Activated CD4-positive, alpha-beta T cell treated with anti-CD3 and anti-CD28 coated beads, Interleukin-2, amount 10 ng/mL, durations not matched to agents 7 days and 5 days (primary cell): ENCODE measurements at places on chromosomes 11 and 22. TPM values are rescaled to one million over a fixed set of nuclear protein-coding genes. Genes with fewer than 3 reads are reported as not detected.

DNA sequence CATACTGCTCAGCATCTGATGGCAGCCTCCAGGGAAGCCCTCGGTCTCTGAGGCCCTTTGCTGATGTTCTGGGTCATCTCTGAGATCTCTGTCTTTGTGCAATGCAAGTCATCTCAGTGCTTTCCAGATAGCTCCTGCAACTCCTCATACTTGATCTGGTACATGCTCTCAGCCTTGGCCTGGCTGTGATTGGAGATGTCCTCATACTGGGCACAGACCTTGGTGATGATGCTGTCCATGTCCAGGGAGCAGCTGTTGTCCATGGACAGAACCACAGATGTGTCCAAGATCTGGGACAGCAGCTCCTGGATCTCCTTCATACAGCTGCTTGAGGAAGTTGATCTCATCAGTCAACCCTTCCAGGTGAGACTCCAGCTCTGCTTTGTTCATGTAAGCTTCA lies 69.1 kb downstream of the SIK2 start:
- H3K27me3 ChIP-seq, result no peaks in the 10 kb centered on the region
- H3K4me3 ChIP-seq, result no peak overlapping the region
- H3K27ac ChIP-seq, result no peak overlapping the region
- H3K4me1 ChIP-seq, result peaks cover 6% of the 10 kb centered on the region
- H3K36me3 ChIP-seq, result peaks cover 17% of the 10 kb centered on the region

GRCh38 chr11:73201249-73201648 lies 16.8 kb upstream of the P2RY2 start:
- H3K27me3 ChIP-seq, result peaks cover 14% of the 10 kb centered on the region
- no peak overlapping the region for H3K27ac ChIP-seq
- H3K4me1 ChIP-seq, result peaks cover 6% of the 10 kb centered on the region
- no peak for DNase-seq
- no peak overlapping the region for H3K4me3 ChIP-seq

GRCh38 chr11:111879637-111879960 lies 258 bp downstream of the CFAP68 start:
- DNase-seq, result no peak
- H3K27me3 ChIP-seq, result no peaks in the 10 kb centered on the region
- H3K36me3 ChIP-seq, result peaks cover 8% of the 10 kb centered on the region
- H3K4me3 ChIP-seq, result peak overlapping the region; percentile 86
- H3K4me1 ChIP-seq, result peaks cover 17% of the 10 kb centered on the region
- H3K27ac ChIP-seq, result peak overlapping the region; percentile 99

DNA sequence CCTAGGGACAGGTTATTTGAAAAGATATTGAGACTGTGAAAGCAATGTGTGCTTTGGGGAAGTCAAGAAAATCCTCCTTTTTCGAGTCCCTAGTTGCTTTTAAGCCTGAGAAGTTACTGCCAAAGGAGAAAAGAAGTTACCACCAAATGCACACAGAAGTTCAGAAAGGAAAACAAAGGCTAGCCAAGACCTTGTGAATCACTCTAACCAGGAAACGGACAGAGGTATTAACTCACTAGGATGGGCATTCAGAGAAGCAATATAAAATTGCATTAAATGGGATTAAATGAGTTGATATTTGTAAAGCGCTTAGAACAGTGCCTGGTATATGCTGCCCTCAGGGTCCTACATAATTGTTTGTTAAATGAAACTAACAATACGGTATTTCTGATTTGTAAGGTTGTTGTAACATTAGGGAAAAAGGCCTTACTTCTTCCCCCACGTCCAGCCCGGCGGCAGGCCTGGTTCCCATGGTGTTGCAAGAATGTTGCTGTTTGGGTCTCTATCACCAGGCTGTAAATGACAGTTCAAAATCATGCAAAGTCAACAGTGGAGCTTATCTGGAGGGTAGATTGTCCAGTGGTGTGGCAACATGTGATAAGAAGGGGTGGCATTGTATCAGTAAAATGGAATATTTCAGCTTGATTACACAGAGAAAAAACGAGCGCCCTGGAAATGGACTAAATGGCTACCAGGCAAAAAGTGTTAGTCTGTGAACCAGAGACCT lies 7.1 kb downstream of the TMA7B start:
- no peak overlapping the region for H3K4me3 ChIP-seq
- DNase-seq, result no peak
- H3K27ac ChIP-seq, result no peak overlapping the region
- H3K36me3 ChIP-seq, result peaks cover 91% of the 10 kb centered on the region
- H3K27me3 ChIP-seq, result no peaks in the 10 kb centered on the region
- peaks cover 11% of the 10 kb centered on the region for H3K4me1 ChIP-seq

- no peak overlapping the region for H3K27ac ChIP-seq
- H3K36me3 ChIP-seq, result peaks cover 11% of the 10 kb centered on the region
Measured at GRCh38 chr11:57498540-57498939, 17.0 kb downstream of the SLC43A1 start.

DNA sequence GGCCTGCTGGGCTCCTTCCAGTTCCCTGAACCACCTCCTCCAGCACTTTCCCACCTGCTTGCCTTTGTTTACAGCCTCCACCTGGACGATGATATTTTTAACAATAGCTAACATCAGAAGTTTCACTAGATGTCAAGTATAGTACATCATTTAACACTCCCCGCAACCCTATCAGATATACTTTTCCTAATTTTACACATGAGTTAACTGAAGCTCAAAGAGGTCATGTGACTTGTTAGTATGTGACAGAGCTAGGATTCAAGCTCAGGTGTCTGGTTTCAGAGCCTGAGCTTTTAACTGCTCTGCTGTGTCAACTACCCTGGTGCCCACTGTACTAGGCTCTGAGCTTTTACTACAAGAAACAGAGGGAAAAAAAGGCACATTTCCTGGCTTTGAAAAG lies 14.3 kb upstream of the HPX start:
- H3K27me3 ChIP-seq, result no peaks in the 10 kb centered on the region
- no peak for DNase-seq
- H3K36me3 ChIP-seq, result no peaks in the 10 kb centered on the region
- no peak overlapping the region for H3K4me3 ChIP-seq
- H3K27ac ChIP-seq, result no peak overlapping the region

The ETS1 gene
- total RNA-seq, result 580 TPM

The CALCA gene
- total RNA-seq, result not detected

The IGSF9B gene
- total RNA-seq, result 130 TPM

GRCh38 chr11:102438311-102439062 lies 14.1 kb downstream of the TMEM123 start:
- peak overlapping the region; percentile 79 for H3K27ac ChIP-seq
- peak overlapping the region; percentile 39 for H3K4me3 ChIP-seq
- H3K4me1 ChIP-seq, result peaks cover 76% of the 10 kb centered on the region
- peak; percentile 48 for DNase-seq
- peaks cover 96% of the 10 kb centered on the region for H3K36me3 ChIP-seq

GRCh38 chr11:60498853-60499252 lies 6.3 kb downstream of the MS4A12 start:
- no peak overlapping the region for H3K27ac ChIP-seq
- peaks cover 1% of the 10 kb centered on the region for H3K4me1 ChIP-seq
- H3K36me3 ChIP-seq, result no peaks in the 10 kb centered on the region
- DNase-seq, result no peak
- H3K27me3 ChIP-seq, result peaks cover 74% of the 10 kb centered on the region

GRCh38 chr11:87295237-87295636 lies 257.5 kb downstream of the TMEM135 start:
- H3K27me3 ChIP-seq, result no peaks in the 10 kb centered on the region
- no peak overlapping the region for H3K4me3 ChIP-seq
- no peak overlapping the region for H3K27ac ChIP-seq
- peaks cover 11% of the 10 kb centered on the region for H3K4me1 ChIP-seq
- peaks cover 1% of the 10 kb centered on the region for H3K36me3 ChIP-seq

The ACTN3 gene
- 0.23 TPM for total RNA-seq

The OR6T1 gene
- not detected for total RNA-seq

The FAM83F gene
- 0.04 TPM for total RNA-seq

The PGA4 gene
- not detected for total RNA-seq

The OR52I1 gene
- not detected for total RNA-seq

The OR8D1 gene
- not detected for total RNA-seq

GRCh38 chr22:44890416-44891292 lies 119.2 kb downstream of the PHF21B start:
- no peak for DNase-seq
- H3K27ac ChIP-seq, result no peak overlapping the region
- no peak overlapping the region for H3K4me3 ChIP-seq

GRCh38 chr11:110755941-110756340 lies 43.7 kb upstream of the ARHGAP20 start:
- H3K27me3 ChIP-seq, result peaks cover 4% of the 10 kb centered on the region
- no peak overlapping the region for H3K4me3 ChIP-seq
- no peak overlapping the region for H3K27ac ChIP-seq
- no peaks in the 10 kb centered on the region for H3K36me3 ChIP-seq

The HORMAD2 gene
- total RNA-seq, result not detected

- peaks cover 4% of the 10 kb centered on the region for H3K27me3 ChIP-seq
- peaks cover 14% of the 10 kb centered on the region for H3K4me1 ChIP-seq
- no peak for DNase-seq
- no peak overlapping the region for H3K4me3 ChIP-seq
Measured at GRCh38 chr22:39264349-39265038, 19.7 kb upstream of the PDGFB start.
